ENCODE measurements at places on chromosomes 12 and 14.

GRCh38 chr12:109931143-109931542 lies 31.1 kb downstream of the TCHP start:
- DNase-seq: no peak

- no peak for DNase-seq
Observed at GRCh38 chr12:9449181-9449580, 158.5 kb downstream of the KLRB1 start.

DNA sequence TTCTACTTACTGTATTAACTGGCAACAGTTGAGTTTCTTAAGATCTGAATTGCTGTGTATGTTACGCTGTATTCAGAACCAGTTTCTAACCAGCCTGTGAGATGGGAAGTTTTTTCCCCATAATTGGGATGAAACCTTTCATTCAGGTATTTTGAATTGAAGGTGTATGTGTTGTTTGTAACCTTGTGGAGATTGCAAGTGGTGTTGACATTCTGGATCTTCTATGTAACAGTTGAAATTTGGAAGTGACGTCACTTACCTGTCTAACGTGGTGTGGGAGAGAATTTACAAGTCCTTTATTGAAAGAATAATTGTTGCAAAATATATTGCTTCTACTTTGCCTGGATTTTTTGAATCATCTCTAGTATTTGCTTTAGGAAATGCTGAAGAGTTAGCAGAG lies 5.5 kb downstream of the RAN start:
- DNase-seq: no peak

- DNase-seq: no peak
Observed at GRCh38 chr12:100797246-100797645, 2.7 kb downstream of the ANO4 start.

- no peak for DNase-seq
Observed at GRCh38 chr12:83461336-83461935, 774.7 kb downstream of the TMTC2 start.

- no peak for DNase-seq
Observed at GRCh38 chr12:14410177-14410576, 44.7 kb downstream of the ATF7IP start.

DNA sequence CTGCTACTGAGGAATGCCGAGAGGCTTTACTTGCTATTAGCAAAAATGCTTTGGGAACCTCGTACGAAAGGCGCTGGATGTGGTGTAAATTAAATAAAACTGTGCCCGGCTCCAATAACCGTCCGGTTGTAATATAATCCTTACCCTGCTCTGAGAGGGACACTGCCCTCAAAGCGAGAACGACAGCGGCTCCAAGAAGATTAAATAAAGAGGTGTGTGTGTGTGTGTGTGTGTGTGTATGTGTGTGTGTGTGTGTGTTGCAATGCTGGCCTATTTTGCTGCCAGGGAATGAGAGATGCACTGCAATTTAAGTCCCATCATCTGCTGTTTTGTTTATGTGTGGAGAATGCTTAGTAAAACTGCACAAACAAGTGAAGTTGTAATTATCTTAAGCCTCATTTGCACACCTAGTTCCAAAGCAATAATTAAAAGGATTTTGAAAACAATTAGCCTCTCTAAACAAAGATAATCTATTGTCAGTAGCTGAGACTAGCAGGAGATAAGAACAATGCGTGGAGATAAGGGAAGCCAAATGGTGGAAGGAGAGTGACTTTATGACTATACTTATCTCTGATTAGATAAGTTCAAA lies 1.2 kb upstream of the SIX1 start:
- DNase-seq: no peak

- DNase-seq: no peak
Observed at GRCh38 chr12:64660237-64661018, 50.1 kb downstream of the RASSF3 start.

DNA sequence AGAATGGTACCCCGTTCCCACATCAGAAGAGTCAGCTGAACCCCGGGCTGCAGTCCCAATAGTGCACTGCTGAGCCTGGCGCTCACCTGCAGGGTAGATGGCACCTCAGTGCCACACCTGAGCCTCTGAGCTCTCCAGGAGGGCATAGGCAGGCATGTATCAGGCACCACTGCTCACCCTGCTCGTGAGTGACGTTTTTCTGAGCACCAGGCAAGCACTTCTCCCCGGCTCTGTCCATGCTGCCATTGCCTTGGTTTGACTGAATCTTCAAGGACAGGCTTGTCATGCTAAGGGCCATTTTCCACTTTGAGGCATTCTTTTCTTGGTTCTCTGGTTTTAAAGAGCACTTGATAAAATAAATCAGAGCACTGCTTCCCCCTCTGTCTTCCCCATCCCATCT lies 161.6 kb upstream of the PRMT8 start:
- DNase-seq: no peak

GRCh38 chr12:117367006-117367638 lies 5.7 kb upstream of the NOS1 start:
- peak; percentile 39 for DNase-seq

- DNase-seq: no peak
Observed at GRCh38 chr12:52496054-52496453, 3.0 kb upstream of the KRT6A start.

DNA sequence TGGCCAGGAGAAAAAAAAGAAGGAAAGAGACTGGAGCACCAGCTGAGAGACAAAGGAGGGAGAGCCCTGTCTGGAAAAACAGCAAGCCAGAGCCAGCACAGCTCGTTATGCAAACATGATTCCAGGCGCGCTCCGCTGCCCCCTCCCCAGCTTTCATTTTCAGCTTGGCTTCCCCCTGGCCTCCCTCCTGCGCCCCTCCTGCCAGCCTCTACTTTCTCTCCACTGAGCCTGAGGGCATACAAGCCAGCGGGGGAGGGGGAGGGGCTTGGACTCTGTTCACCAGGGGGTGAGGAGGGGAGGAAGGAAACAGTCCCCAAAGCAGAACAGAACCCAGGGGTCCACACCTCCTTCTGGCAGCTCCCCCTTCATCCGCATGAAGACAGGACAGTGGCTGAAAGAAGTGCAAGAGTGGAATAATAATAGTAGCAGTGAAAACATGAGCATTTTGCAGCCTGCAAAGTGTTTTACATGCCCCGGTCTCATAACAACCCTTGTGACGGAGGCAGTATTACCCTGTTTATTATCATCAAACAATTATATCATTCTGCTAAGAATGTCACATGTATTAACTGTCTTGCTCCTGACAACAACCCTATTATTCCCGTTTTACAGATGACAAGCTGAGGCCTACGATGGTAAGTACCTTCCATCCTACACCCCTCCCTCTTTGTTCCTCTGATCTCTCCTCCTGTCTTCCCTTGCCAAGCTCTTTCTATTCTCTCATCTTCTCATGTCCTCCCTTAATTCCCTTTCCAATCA lies 24.2 kb downstream of the SMUG1 start:
- no peak for DNase-seq

DNA sequence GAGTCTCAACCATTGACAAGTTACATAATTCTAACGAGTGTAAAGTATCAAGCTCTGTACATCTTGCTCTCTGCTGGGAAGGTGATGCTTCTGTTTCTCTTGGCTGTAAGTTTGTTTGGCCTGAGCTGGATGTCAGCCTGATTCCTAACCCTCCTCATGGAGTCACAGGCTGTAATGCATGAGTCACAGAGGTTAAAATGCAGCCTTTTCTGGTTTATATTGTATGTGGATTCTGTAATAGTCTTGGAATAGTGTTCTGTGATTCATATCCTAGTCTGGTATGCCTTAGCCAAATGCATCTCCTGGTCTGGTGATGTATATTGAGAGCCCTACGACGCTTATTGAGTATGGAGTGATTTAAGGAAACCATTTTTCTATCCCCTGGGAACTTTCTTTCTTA lies 104.5 kb upstream of the FRMD6 start:
- DNase-seq: no peak

DNA sequence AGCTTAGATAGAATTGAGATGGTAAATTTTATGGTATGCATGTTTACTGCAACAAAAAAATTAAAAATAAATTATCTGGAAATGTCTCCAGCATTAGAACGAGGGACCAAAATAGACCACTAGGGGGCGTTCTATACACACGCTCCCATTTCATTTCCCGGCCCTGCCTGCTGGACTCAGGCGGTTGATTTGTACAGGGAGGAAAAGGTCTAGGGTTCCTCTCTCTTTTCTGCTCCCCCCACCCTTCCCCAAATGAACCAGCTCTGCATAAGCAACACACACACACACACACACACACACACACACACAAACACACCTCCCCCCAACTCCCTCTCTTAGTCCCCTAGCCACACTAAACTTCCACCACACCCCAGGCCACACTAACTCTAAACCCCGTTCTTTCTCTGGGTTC lies 7.8 kb upstream of the DTX1 start:
- DNase-seq: no peak

DNA sequence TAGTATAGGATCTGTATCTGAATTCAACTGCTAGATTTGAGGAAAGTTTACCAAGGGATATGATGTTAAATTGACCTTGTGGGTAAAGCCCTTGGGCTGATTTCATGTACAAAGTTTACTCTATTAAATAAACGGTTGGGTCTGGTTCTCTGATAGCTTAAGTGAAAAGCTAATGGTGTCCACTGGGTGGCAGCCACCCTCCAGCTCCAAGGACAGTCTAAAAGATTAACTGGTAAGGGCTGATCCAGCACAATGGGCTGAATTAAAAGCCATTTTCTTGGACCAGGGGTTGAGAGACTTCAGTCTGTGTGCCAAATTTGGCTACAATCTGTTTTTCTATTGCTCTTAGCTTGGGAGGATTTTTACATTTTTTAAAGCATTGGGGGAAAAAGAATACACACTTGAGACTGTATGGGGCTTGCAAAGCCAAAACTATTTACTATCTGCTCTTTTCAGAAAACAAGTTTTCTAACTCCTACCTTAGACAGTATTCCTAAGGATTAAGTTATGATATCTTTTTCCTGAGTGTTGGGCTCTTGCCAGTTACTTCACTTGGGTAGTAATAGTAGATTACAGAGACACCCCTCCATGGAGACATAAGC lies 116.5 kb downstream of the GPHN start:
- peak; percentile 39 for DNase-seq

DNA sequence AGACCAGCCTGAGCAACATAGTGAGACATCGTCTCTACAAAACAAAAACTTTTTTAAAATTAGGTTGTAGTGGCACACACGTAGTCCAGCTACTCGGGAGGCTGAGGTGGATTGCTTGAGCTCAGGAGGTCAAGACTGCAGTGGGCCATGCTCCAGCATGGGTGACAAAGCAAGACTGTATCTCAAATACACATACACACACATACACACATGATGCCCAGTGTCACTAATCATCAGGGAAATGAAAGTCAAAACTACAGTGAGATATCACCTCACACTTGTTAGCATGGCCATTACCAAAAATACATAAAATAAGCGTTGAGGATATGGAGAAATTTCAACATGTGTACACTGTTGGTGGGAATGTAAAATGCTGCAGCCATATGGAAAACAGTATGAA lies 33.2 kb upstream of the KICS2 start:
- no peak for DNase-seq

DNA sequence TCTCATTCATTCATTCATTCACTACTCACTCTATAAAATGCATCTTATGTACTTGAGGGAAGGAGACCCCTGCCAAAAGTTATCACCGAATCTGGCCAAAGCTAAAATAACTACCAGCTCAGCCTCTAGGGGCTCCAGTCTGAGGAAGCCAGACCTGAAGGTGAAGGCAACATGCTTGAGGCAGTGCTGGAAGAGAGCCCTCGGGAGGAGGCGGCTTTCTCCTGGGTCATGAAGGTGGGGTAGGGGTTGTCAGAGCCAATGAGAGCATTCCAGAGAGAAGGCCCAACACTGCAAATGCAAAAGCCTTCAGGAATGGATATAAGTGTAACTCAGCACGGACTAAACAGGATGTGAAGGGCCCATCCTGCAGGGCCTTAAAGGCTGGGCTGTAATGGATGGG lies 62.4 kb downstream of the GSC start:
- DNase-seq: no peak

GRCh38 chr12:106973545-106973944 lies 13.4 kb downstream of the MTERF2 start:
- no peak for DNase-seq

DNA sequence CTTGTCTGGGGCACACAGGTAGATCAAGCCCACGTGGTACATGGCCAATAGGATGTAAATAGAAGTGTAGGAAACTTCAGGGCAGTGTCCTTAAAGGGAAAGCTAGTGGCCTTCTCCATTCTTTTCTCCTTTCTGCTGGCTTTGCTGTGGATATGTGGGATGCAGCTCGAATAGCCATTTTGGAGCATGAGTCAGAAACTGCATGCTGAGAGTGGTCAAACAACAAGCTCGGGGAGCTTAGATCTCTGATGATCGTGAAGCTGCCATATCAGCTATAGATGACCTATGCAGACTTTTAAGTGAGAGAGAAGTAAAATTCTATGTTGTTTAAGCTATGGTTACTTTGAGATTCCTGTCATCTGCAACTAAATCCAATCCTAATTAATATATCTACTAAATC lies 241.3 kb upstream of the DAAM1 start:
- DNase-seq: no peak

DNA sequence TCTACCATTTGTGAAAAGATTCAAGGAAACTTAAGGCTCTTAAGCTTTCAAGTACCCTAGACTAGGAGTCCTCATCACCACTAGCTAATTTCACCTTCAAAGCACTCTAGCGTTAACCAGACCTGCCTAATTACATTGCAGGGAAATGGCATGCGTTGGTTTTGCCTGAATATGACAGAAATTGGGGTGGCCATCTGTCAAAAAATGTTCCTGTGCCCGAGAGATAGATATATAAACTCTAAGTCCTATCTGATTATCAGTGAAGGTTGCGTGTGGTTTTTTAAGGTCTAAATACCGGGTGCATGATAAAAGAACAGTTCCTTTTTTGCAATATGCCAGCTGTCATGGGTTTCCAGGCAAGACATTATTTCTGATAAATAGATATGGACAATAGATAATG lies 48.3 kb downstream of the SPRING1 start:
- DNase-seq: no peak

GRCh38 chr12:132739600-132740312 lies 21.9 kb downstream of the ANKLE2 start:
- DNase-seq: no peak
